ENCODE measurements at places on chromosomes 2 and 18.

DNA sequence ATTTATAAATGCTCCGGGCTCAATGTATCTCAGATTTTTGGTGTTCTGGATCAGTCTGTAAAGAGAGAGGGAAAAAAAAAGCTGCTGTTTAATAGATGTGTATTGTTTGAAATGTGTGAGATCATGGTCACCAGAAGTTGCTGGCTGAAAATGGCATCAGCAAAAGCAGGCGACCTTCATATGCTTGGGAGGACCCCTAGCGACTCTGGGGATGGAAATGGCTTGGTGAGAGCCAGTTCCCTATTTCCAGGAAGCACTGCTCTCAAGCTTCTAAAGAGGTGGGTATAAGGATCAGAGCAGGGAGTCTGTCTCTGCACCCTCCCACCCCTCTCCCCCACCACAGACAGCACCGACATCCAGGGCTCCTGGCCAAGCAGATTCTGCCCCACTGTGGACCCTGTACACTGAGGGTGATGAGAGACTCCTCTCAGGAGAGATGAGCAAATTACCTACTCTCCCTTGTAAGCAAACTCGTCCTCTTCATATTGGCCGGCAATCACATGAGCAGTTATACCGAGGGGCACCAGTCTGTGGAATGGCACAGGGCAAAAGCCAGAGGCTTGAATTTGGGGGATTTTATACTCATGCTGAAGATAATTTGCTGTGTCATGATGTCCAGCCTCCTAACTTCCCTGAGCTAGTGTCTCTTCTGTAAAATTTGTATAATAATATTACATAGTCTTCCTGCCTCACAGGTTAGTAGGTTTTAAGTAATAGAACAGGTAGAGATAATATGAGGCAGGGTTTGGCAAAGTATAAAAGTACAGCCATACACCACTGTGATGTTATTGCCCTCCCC, 29.6 kb downstream of the LHCGR start:
- DNase-seq, result no peak

DNA sequence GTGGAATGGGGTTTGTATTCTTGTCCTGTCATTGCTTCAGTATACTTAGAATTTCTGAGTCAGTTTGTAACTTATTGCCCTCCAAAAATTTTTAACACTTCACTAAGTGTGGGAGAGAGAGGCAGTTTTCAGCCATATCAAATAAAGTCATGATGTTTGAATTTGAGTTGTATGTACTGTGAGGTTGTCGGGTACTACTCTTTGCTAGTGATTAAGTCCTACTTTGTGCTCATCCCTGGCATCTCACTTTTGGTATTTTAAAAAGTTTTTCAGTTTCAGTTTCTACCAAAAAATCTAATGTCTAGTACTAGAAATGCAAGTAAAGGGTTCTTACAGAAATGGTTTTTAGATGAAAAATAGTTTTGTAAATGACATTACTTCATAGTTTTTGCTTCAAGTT, 40.7 kb downstream of the EIF5B start:
- DNase-seq, result no peak

DNA sequence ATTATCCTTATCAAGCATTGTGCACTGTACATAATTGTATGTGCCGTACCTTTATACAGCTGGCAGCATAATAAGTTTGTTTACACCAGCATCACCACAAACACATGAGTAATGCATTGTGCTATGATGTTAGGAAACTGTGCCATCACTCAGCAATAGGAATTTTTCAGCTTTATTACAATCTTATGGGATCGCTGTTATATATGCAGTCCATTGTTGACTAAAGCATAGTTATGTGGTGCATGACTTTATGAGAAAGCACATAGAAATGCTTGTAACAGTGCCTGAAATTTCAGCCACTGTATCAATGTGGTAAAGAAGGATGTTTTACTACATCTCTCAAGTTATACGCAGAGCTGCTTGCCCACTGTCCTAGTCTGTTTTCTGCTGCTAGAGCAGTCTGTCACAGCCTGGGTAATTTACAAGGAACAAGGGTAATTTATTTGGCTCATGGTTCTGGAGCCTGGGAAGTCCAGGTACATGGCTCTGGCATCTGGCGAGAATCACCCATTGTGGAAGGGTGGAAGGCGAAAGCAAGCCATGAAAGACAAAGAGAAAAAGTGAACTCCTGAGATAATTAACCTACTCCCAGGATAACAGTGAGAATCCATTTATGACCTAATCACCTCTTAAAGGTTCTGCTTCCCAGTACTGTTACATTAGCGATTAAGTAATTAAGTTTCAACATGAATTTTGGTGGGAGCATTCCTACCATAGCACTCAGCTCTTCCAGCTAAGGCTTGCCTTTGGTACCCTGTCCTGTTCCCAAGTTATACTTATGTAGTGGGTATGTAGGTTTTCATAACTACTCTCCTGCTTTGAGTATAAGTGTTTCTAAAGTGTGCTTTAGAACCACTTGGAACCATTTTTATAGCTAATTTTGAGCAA, 4.6 kb downstream of the MAP3K20 start:
- no peak for DNase-seq

DNA sequence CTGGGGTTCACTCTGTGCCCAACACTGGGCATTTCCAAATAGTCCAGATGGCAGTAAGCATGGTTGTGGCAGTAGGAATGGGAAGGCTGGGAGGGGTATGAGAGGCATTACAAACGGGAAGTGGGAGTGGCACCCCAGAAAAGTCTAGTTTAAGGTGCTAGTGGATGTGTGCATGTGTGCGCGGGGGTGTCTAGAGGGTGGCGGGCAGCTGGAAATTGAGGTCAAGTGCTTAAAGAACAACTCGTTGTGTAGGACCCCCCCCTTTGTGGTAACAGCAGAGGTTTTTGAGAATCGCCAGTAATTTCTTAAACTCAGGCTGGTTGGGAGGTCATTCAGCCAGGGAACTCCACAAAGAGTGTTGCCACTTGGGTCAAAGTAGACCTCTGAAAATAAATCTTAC, 69.9 kb downstream of the RHBDD1 start:
- no peak for DNase-seq

DNA sequence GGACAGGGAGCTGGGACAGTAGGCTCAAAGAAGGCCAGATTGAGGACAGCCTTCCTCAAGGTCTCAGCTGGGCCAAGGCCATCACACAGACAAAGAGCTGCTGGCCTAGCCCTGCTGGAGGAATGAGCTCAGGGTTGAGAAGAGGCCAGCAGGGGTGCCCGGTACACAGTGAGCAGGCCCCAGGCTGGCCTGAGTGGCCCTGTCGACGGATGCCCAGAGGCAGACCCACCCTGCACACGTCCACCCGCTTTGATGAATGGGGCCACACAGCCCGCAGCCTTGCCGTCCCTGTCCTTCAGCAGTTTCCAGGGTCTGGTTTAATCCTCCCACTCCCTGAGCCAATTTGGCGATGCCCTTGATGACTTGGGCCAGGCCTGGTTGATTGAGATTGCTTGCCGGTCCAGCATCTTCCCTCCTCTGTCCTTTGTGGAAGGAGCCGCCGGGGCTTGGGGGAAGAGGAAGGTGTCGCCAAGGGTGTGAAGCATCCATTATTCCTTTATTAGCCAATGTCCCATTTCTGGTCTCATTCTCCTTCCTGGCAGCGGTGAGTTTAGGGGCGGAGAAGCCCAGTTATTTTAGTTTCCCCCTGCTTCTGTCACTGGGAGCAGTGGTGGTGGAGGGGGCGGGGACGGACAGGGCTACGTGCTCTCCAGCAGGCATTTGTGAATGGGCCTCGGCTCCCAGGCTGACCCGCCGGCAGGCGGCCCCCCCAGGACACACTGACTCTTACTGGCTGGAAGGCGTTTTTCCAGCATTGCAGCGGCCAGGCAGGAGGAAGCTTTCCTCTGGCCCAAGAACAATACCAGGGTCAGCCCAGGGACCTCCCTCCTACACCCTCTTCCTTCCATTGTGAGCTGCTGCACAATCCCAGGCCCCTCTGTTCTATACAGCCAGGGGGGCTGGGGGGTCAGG, 141.8 kb downstream of the CTIF start:
- DNase-seq, result no peak

GRCh38 chr2:39629646-39630045, 36.1 kb upstream of the TMEM178A start:
- DNase-seq, result no peak

DNA sequence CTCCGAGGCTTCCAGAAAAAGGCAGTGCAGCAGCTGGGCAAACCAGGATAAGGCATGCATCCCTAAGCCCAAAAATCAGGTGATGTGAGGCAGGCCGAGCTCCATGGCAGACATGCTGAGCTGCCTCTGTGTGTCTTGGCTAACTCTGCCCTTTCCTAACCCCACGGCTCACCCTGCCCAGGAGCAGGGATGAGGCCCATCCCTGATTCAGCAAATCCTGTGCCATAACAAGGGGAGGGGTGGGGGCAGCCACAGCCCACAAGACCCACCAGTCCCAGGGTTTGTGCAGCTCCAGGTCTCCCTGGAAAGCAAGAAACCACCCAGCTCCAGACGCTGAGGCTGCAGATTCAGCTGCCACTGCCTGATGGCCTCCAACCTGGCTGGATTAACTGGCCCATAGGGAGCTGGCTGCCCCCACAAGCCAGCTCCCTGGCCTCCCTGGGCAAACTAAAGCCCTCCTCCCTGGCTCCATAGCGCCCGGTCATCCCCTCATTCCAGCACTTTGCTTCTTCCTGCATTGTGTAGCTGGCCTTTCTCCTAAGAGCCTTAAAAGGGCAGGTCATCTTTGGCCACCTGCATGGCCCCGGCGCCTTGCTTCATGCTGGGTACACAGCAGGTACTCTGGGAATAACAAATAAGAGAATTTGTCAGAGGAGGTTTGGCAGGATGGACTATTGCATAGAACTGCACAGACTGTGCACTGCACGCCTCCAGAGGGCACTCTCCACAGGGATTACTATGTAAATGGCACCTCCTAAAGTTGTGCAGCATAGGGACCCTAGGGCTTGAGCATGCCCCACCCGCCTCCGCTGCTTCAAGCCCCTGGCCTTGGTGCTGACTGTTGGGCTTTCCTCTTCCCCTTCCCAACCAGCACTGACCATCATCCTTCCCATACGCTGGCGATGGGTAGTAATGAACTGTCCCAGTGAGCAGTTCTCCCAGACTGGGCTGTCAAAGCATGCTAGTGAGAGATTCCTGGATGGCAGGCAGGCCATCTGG, 10.7 kb downstream of the STEAP3 start:
- DNase-seq, result no peak

GRCh38 chr2:153623020-153623419, 144.5 kb upstream of the RPRM start:
- no peak for DNase-seq

DNA sequence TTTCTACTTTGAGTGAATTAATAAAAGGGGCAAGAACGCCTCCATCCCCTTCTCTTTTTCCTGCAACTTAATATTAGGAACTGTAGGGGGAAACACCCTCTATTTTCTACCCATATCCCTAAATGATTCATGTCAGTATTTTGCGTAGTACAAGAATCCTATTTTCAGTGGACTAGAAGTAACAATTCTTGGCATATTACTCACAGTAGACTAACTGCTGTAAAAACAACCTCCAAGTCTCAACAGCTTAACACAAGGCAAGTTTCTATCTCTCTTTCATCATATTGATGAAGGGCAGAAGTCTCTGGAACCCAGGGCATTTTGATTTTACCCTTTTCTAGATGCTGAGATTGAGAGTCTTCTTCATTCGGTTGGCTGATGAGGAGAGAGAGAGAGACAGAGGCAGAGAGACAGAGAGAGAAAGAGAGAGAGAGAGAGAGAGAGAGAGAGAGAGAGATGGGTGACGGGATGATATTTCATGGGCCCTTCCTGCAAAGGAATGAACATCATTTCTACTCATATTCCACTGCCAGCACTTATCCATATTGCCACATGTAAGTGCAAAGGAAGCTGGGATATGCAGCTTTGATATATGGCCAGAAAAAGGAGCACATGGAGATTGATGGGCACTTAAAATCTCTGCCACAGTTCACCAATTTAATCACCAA, 481.6 kb downstream of the LPIN1 start:
- no peak for DNase-seq

GRCh38 chr2:239015901-239016675, 168.2 kb downstream of the TWIST2 start:
- DNase-seq, result no peak

GRCh38 chr2:157758586-157758985, 117.5 kb downstream of the ACVR1 start:
- no peak for DNase-seq

DNA sequence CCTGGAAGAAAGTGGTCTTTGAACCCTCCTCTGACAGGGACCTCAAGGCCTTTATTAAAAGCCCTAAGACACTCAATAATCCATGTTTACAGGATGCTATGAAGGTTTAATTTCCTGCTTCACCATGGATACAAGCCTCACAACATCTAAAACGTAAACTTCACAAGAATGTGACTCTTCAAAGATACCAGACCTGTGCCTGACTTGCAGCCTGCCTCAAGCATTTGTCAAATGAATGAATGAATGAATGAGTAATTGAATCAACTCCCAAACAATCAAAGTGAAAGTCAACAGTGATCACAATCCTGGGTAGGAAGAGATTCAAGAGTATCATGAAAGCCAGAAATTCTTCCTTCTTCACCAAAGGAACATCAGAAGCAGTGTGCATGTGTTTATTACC, 30.4 kb downstream of the KLF7 start:
- DNase-seq, result no peak

- no peak for DNase-seq
Observed at GRCh38 chr2:96344011-96344410, 8.4 kb downstream of the NCAPH start.

DNA sequence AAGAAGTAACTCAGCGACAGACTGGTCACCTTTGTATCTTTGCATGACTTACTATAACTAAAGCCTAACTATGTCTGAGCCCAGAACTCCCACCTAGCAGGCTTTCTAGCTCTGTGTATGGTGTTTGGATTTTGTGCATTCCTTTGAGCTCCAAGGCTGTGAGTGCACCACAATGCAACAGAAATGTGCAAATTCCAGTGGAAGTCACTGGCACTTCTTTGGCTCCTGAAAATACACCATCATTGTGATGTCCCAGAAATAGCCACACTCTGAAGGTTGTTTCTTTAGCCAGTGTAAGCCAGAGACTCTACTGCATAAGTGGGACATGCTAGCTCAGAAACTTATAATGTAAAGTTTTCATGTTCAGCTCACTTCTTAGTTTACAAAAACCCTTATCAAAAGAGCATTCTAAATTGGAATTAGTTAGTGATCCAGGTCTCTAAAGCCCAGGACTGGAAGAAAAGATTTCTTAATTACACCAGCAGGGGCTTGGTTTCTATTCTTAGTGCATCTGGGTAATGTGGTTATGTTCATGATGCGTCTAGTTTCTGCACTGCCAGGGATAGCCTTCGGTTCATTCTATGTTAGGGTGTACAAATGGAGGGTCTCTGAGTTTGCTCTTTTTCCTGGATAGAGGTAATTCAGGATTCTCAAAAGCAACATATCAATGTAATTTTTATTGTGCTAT, 1239.5 kb upstream of the ZEB2 start:
- no peak for DNase-seq

GRCh38 chr2:119384971-119385370, 18.2 kb downstream of the DBI start:
- no peak for DNase-seq

GRCh38 chr2:50594233-50594632, 437.7 kb downstream of the NRXN1 start:
- DNase-seq, result no peak

- DNase-seq, result no peak
Observed at GRCh38 chr18:50523165-50523564, 36.7 kb upstream of the MAPK4 start.

Measured in NCI-H2029 treated with DMSO at 0.1 percent for 48 hours (cell line).